ENCODE measurements at places on chromosomes 5 and 9.

GRCh38 chr5:167918813-167919483, 372.5 kb upstream of the WWC1 start:
- DNase-seq, result no peak

DNA sequence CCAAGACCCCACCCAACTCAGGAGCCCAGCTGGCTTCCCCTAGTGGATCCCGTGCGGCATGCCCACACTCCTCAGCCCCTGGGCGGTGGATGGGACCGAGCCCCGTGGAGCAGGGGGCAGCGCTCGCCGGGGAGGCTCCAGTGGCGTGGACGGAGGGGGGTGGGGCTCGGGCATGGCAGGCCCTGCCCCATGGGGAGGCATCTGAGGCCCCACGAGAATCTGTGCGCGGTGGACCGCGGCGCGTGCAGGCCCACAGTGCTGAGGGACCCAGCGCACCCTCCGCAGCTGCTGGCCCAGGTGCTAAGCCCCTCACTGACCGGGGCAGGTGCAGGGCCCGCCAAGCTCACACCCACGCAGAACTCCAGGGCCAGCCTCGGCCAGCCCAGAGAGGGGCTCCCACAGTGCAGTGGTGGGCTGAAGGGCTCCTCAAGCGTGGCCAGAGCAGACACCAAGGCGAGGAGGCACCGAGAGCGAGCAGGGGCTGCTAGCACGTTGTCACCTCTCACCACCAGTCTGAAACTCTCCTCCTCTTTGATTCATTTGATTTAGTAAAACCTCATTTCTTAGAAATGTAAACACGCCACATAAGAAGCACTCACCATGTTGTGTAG, 25.6 kb downstream of the RNF130 start:
- no peak for DNase-seq

DNA sequence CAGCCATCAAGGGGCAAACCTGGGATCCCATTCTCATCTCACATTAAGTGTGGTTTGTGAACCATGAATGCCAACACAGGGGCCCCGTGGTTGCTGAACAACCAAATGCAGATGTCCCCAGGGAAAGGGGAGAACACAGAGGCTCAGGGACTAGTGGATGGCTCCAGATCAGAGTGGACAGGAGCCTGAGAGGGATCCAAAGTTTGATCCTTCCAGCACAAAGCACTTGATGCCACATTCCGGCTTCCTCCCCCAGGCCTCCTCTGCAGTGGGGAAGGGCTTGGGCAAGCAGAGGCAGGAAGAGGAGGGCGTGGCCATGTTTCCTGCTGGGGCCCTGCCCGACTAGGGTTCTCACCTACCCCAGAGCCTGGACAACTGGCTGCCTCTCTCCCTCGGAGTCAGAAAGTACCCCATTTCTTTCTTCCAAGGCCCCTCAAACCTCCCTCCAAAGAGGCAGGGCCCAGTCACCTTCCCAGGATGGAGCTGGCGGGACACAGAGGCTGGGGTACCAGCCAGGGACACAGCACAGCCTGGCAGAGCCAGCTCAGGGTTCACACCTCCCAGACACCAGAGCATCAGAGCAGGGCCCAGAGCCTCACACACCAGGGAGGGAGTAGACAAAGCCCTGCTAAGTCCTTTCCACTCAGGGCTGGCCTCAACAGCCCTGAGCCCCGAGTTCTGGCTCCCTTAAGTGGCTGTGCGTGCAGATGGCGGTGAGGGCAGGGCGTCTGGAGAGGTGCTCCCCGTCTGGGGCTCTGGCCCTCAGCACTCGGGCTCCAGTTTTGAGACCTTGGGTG, 4.3 kb upstream of the RNF44 start:
- peak; percentile 62 for DNase-seq

GRCh38 chr5:172777881-172778814, 7.2 kb upstream of the DUSP1 start:
- DNase-seq, result no peak

- DNase-seq, result no peak
Observed at GRCh38 chr5:103539376-103540330, 22.9 kb downstream of the NUDT12 start.

- DNase-seq, result no peak
Observed at GRCh38 chr5:109290231-109290630, 119.5 kb downstream of the PJA2 start.

DNA sequence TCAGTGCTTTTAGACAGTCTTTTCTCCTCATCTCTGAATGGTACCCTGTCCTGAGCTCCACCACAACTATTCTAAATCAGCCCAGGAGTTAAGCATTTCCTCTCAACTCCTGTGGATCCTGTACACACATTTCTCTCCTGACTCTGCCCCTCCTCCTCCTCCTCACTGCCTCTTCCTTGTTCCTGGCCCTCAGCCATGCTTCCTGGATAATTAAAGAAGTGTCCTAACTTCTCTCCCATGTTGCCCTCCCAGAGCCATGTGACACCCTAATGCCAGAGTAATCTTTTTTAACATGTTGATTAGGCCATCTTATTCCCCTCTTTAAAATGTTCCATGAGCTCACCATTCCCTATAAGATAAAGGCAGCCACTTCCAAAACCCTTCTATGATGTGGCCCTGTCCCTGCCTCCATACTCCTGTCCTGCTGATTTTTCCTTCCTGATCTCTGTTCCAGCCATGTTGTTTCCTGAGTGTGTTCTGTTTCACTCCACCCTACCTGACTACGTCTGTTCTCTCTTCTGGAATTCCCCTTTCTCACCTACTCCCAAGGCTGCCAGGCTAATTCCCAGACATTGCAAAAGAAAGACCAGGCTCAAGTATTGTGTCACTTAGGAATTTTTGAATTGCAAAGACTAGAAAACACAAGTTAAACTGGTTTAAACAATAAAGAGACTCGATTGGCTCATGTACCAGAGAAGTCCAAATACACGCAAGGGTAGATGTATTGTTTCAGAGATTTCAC, 295.2 kb downstream of the MAST4 start:
- DNase-seq, result no peak
